Neural crest cell (in vitro differentiated cells): ENCODE measurements at places on chromosomes 7 and 10.
A peak's percentile ranks its signal among the peaks of the same experiment; 100 is the strongest.

DNA sequence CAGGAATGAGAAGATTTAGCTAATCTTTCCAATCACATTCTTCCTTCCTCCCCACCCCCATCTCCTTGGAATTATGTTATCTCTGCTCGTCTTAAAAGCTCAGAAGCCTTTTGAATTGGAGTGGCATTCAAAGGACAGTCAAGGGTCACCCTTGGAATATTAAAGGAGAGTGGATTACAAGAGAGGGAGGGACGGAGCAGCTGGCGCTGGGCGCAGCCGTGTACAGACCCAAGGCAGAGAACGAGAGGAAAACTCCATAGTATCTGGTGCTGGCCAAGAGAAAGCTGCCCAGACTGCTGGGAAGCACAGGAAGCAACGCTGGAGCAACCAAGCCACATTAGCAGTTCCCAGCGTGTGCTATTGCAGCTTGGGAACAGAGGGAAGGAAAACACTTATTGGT lies 95.7 kb downstream of the POU6F2 start:
- DNase-seq = peak; percentile 22

DNA sequence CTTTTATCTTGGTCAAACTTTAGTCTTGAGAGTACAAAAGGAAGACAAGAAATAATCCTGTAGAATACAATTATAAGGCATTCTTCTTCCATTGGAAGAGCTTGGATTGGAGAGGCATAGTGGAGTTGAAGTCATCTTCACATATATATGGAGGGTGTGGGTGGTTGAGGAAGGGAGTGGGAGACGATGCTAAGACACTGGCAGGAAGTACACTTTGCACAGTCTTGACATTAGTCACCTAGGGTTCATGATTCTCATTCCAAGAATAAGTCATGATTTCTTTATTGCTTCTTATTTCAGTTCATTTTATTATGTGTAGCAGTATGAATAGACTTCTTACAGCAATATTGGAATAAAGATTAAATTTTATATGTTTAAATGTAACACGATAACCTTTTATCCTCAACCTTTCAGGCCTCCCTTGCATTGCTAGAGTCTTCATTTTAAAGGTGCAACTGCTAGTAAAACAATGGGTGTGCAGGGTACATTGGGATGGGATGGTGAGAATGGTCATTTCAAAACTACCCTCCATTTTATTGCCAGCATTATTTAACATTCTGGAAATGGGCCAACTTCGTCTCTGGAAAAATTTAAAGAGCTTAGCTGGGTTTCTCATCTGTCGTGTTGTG lies 12.3 kb upstream of the SLC26A3 start:
- no peak for DNase-seq

GRCh38 chr7:155825336-155825735 lies 13.1 kb upstream of the SHH start:
- no peak for DNase-seq

- no peak for DNase-seq
Measured at GRCh38 chr10:103427866-103428265, 24.3 kb downstream of the CALHM2 start.

DNA sequence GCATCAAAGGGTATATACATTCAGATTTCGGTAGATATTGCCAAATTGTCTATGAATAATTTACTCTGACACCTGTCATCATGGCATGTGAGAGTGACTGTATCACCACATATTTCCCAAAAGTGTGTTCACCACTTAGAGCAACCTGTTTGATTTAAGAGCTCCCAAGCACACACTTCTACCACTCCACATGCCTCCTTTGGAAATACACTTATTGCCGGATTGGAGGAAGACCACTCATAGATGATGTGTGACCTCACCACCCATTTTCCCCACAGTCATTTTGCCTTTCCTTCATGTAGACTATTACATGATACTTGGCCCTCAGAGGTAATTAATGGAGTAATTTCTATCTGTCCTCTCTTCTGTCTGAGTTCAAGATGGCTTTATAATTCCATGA lies 75.5 kb downstream of the SLC16A9 start:
- no peak for DNase-seq

DNA sequence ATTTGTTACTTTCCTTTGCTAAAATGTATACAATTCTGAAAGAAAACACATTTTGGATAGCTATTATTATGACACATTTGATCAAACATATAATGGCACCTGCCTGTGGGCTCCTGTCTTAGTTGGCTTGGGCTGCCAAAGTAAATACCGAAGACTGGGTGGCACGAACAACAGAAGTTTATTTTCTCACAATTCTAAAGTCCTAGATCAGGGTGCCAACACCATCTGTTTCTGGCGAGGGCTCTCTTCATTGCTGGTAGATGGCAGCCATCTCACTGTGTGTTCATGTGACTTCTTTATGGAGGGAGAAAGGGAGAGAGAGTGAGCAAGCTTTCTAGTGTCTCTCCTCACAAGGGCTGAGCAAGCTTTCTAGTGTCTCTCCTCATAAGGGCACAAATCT lies 195.8 kb upstream of the FAM3C start:
- no peak for DNase-seq
